Liver (tissue), 10 donors: ENCODE measurements at places on chromosomes 7 and 10. TPM values are rescaled to one million over a fixed set of nuclear protein-coding genes. Genes with fewer than 3 reads are reported as not detected.

PSMC2 gene
- 92.6 TPM for polyA plus RNA-seq

TBC1D12 gene
- polyA plus RNA-seq: 4.3 TPM

SLC35B4 gene
- 17.7 TPM for polyA plus RNA-seq

GRM8 gene
- polyA plus RNA-seq: 0.28 TPM

PNLIPRP1 gene
- polyA plus RNA-seq: not detected

COL17A1 gene
- polyA plus RNA-seq: not detected

PVRIG gene
- 0.58 TPM for polyA plus RNA-seq

OTUD1 gene
- 2.3 TPM for polyA plus RNA-seq

UCN3 gene
- not detected for polyA plus RNA-seq

HGF gene
- polyA plus RNA-seq: 12.0 TPM

VGF gene
- not detected for polyA plus RNA-seq

CD36 gene
- polyA plus RNA-seq: 21.6 TPM
